ENCODE measurements at places on chromosomes 2 and 18.

DNA sequence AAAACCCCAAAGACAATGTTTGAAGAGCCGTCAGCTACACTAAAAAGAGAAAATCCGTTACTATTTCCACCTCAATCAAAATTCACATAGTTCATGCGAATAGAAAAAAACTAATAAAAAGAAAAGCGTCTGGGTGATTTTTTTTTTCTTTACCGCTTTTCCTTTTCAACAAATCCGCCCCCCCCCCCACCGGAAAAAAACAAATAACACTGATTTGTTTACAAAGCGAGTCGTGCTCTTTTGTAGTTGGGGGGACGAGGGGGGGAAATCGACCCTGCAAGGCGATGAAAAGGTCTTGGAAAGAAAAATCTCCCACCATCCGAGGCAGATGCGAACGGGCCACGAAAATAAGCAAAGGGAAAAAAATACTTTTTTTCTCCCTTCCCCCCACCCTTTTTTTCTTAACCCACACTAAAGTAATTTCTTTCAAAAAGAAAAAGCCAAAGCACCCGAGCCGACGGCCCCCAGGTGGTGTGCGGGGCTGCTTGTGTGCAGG, 638 bp downstream of the ZNF521 start:
- no peak for DNase-seq

GRCh38 chr2:231332872-231333500, 62.5 kb upstream of the B3GNT7 start:
- DNase-seq, result no peak

- DNase-seq, result no peak
These were observed 214.3 kb downstream of the MYCN start for GRCh38 chr2:16154501-16155280.

GRCh38 chr2:241509155-241509784, 886 bp upstream of the STK25 start:
- DNase-seq, result peak; percentile 81

DNA sequence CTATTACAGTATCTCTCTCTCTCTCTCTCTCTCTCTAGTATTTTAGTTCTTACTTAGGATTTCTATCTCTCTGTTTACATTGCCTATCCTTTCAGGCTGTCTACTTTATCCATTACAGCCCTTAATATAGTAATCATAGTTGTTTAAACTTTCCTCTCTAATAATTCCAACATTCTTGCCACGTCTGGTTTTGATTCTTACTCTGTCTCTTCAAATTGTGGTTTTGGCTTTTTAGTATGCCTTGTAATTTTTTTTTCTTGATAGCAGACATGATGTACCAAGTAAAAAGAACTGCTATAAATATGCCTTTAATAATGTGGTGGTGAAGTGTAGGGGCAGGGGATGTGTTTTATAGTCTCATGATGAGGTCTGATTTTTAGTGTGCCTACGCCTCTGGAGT, 1809.5 kb upstream of the CELF4 start:
- DNase-seq, result no peak

- DNase-seq, result no peak
These were observed 36.5 kb downstream of the POLR1A start for GRCh38 chr2:86069091-86069685.

- DNase-seq, result no peak
These were observed at the start of gene SLC66A3 for GRCh38 chr2:11155381-11156035. Gene SLC66A3, plus strand, starts transcription at chr2:11155467. Its CDS starts 80 bp downstream, at chr2:11155547.

GRCh38 chr2:6474161-6475140, 391.3 kb downstream of the CMPK2 start:
- DNase-seq, result no peak

- DNase-seq, result no peak
These were observed 4.3 kb upstream of the GATA6 start for GRCh38 chr18:22165049-22165602.

DNA sequence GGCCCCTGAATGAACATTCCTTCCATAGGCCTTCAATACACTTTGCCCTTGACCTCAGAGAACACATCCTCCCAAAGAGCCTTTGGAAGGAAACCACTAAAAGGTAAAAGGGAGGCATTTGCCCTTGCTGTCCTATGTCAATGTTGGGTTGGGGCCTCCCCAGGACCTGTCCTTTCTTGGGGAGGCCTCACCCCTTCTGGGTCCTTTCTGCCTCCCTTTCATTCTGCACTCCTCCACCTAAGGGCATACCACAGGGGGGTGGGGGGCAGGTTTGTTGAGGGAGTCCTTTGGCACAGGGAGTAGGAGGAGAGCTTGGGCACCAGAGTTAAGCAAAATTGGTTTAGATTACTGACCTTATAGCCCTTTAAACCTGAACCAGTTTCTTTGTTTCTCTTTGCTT, 32.5 kb upstream of the ATP6V1B1 start:
- DNase-seq, result no peak

DNA sequence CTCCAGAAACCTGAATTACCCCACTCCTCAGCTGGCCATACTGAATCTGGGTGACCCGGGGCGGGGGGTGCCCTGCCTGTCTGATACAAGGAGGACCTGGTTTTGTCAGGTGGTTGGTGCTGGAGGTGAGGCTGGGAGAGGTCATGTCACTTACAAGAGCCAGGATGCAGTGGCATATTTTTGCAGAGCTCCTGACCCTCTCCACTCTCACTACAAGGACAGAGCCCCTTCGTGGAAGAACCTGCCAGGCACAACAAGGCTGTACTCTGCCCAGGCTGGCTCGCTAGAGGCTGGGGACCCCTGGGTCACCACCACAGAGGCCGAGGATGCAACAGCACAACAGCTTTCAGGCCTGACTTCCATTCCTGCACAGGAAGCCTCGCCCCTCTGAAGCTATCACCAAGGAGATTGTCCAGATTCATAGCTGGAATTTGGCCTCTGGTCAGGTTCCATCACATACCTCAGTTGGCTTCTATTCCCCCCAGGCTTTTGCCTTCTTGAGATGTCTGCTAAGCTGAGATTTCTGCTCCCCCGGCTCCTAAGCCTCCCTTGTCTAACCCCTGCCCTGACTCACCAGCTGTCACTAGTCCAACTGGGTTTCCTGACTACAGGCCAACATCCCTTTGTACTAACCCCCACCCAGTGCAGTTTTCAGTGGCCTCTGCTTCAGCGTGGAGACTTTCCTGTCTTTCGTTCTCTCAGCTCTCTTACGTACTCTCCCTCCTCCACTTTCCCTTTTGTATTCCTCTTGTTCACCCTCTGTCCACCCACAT, 132.5 kb upstream of the EPAS1 start:
- DNase-seq, result no peak

GRCh38 chr2:233477548-233478433, 88.8 kb downstream of the USP40 start:
- DNase-seq, result no peak

GRCh38 chr2:74851191-74851566, 17.3 kb downstream of the HK2 start:
- no peak for DNase-seq

DNA sequence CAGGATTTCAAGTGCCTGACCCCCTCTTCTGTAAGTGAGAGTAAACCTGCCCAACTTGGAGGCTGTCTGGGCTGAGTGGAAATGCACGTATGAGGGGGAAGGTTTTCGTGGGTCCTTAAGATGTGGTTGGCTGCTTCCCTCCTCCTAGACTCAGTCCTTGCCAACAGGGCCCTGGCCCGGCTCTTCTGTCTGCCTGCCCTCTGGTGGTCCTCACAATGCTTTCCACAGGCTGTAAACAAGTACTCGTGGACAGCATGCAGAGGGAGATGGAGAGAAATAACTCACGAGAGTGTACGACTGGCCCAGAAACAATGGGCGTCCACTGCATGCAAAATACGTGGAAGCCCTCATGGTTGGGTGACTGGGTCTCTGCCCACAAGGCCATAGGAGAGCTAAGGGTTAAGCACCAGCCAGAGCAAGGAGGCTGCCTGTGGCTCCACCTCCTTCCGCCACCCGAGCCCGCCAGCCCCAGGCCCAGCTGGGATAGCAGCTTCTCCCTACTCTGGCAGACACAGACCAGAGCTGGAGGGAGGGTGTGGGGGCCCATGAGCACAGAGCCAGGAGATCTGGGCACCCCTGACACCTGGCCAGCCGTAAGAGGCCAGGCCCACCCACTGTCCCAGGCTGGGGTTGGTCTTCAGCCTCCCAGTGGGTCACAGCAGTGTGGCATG, 17.0 kb upstream of the ARHGEF4 start:
- no peak for DNase-seq

DNA sequence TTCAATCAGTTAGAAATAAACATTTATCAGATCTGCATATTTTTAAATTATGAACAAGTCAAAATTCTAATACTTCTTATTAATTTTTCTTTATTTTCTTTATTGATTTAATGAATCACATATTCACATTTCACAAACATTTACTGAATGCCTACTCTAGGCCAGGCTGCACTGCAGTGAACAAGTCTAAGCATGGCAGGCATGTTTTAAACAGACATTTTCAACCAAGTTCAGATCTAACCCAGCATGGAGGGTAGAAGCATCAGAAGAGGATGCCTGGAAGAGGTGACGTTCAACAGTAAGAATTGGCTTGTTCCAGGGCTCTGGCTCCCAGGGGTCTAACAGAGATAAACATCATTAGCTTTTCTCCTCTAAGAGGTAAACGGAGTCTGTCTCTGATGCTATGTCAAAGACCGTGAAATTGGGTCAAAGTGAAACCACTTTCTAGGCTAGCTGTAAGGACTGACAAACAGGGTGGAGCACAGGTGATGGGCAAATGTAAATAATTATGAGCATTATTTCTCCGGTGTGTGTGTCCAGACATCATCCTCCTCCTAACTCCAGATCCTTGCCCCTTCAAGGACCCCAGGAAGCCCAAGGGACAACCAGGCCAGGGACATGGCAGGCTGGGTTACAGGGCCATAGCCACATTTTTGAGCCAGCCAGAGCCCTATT, 50.6 kb downstream of the UNC50 start:
- no peak for DNase-seq

DNA sequence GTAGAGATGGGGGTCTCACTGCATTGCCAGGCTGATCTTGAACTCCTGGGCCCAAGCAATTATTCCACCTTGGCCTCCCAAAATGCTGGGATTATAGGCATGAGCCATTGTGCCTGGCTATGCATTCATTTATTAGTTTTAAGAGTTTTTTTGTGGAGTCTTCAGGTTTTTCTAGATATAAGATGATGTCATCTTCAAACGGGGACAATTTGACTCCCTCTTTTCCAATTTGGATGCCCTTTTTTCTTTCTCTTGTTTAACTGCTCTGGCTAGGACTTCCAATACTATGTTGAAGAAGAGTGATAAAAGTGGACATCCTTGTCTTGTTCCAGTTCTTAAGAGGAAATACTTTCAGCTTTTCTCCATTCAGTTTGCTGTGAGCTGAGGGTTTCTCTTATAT, 113.7 kb upstream of the PARD3B start:
- DNase-seq, result no peak

GRCh38 chr18:10239103-10239502, 215.3 kb upstream of the APCDD1 start:
- DNase-seq, result no peak

DNA sequence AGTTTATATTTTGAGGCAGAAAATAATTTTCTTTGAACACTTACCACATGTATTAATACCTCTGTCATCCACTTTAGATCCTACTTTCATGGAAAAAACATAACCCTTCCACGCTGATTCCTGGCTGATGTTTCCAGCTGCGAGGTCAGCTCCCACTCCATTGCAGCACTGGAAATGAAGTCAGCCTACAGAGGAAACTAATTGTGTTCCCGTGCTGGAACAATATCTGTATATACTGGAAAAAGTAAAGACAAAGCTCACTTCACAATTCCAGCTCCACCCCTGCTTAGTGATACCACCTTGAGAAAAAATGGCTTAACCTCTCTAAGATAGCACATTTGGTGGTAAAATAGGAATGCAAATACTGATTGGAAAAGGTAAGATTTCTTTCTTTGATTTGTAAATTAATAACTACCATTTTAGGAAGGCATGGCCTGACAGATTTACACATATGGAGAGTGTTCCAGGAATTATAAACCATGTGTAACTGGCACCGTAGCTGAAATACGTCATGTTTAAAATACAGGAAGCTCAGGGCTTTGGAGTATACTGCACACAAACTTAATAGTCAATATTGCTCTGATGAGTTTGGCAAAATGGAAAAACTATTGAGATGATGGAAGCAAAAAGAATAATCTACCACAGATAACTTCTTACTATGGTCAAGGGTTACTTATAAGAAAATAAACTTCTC, 90.0 kb downstream of the TRIB2 start:
- no peak for DNase-seq

- DNase-seq, result no peak
These were observed 222.4 kb upstream of the RBBP8 start for GRCh38 chr18:22710673-22711191.

DNA sequence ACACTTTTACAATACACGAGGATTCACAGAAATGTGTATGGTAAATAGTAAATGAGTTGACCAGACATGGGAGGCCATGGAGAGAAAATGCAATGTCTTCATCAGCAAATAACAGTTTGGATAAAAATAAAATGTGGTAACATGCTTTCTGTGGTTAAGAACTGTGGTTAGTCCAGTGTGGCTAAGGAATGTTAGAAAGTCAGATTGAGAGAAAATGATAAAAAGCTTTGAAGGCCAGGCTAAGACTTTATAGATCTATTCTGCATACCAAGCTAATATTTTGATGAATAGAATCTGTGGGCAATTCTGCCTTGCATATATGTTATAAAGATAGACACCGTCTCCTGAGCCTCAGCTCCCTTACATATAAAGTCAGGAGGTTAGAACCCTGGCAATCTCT, 215.9 kb downstream of the SOX11 start:
- DNase-seq, result no peak

DNA sequence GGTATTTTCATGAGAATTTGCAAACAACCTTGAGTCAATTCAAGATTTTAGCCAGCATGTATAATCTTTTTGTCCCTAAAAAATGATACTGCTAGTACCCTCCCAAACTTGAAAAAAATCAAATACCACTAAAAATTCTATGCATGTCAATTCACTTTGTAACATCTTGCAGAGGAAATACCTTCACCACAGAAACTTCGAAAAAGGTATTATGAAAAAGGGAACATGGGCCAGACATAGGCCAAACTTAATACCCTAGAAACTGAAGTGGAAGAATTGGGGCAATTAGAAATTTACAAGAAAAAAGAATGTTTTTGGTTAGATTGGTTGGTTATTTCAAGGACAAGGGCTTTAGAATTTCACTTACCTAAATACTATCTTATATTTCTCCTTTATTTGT, 48.5 kb downstream of the PAX3 start:
- no peak for DNase-seq

GRCh38 chr2:9234680-9235146, 28.1 kb downstream of the ASAP2 start:
- no peak for DNase-seq

DNA sequence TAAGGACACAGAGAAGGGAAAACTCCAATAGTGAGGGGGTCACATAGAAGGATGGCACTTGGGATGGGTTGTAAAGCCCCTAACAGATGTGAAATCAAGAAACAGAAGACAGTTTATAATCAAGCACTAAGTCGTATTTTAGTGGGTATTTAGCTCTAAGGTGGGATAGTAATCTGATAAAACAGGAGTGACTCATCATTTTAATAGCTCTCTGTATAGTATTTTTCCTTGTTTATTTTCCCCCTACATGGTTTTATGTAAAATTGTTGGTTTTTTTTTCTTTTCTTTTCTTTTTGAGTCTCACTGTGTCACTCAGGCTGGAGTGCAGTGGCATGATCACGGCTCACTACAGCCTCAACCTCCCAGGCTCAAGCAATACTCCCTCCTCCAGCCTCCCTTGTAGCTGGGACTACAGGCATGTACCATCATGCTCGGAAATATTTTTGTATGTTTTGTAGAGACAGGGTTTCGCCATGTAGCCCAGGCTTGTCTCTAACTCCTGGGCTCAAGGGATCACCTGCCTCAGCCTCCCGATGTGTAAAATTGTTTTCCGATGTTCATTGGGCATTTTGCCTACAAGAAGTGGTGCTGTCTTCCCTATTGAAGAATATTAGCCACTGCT, 142.6 kb upstream of the SERPINE2 start:
- DNase-seq, result no peak

- no peak for DNase-seq
These were observed 273.5 kb downstream of the PIK3C3 start for GRCh38 chr18:42228581-42228980.

Data from posterior cingulate gyrus (tissue), 11 donors.